ENCODE measurements at places on chromosomes 7 and 10.
A peak's percentile ranks its signal among the peaks of the same experiment; 100 is the strongest.

GRCh38 chr10:43863859-43864591 lies 215.3 kb upstream of the ZNF32 start:
- DNase-seq: peak; percentile 33

DNA sequence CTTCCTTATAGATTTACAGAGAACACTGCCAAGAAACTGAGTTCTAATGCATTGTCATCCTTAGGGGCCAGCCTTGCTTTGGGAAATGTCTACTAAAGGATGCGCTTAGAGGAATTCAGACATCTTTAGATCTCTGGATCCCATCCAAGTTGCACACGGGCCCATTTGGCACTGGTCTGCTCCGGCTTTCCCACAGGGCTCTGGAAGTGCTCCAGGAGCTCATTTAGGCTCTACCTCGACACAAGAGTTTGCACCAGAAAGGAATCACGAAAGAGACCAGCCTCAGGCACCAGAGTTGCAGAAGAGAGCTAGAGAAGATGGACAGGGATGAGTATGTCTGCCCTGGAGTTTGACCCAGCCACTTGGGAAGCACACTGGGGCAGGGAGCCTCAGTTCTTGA lies 150.1 kb upstream of the TMEM72 start:
- no peak for DNase-seq

GRCh38 chr7:98205162-98205845 lies 5.9 kb upstream of the BHLHA15 start:
- no peak for DNase-seq

GRCh38 chr10:28047061-28047460 lies 48.2 kb upstream of the ODAD2 start:
- DNase-seq: no peak

DNA sequence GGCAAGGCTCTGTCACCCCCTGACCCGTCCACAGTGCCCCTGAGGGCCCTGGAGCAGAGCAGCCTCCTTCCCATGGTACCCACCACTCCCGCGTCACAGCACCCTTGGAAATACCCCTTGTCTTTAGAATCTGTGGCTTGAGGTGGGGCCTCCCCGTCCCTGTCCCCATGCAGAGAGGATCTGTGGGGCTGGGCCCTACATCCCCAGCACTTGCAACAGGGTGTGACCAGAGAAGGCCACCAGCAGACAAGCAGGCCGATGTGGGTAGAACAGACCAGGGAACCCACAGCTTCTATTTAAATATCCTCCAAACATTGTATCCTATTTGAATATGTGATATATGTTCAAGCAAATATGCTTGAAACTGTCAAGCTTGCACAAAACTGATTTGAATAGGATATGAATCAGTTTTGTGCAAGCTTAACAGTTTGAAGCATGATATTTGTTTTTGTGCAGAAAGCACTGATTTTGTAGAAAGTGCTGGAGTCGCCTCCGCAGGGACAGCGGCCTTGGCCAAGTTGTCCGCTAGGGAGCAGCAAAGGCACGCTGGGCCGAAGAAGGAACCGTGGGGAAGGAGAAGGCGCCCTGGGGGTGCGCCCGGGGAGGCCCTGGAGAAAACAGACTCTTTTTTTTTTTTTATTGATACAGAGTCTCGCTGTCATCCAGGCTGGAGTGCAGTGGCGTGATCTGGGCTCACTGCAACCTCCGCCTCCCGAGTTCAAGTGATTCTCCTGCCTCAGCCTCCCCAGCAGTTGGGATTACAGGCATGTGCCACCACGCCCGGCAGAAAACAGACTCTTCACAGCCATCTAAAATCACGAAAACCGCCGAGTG lies 2.2 kb downstream of the CFAP46 start:
- DNase-seq: no peak

DNA sequence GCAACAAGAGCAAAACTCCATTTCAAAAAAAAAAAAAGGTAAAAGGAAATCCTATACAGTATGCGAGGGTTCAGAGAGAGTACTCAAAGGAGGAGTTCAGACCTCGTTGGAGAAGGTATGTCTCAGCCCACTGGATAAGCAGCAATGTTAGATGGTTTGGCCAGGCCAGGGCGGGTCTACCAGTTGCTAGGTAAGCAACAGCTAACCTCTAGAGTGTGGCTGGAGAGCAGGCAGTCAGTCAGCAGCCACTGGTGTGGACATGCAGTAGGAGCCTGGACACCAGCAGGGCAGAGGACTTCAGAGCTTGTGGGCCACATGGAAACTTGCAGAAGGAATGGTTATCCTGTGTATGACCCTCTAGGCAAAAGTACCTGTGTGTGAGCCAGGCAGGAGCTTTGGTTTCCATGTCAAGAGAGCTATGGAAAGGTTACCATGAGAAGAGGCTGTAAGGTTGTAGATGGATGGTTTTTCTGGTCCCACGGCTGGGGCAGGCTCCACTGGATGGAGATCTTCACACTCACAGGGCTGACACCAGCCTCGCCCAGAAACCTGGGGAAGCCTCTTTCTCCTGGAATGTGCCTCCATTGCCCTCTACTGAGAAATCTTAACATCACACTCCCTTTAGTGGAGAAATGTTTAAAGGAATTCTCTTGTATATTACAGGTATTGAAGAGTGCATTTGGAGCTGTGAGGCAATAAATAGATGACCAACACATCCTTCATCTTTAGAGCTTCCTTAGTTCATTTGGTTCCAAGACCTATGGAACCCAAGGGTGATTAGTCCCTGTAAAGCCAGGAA lies 63.6 kb downstream of the CCDC186 start:
- no peak for DNase-seq

DNA sequence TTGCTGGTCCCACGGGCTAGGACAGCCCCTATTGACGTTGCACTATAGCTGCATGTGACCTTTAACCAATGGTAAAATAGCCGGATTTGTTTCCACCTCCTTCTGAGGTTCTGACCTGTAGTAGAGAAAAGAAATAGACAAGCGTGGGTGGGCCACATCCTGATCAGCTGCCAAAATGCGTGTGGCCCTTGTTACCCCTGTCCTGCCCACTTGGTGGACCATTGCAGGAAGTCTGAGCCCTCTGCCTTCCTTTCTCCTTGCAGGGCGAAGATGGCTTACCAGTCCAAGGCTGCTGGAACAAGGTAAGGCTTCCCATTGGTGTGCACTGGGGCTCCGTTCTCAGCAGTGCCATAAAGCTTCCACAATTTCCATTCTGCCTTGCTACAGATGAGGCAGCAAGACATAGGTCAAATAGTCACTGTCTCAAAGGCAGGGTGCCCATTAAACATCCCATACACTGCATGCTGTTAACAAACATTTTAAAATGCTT lies 95.9 kb upstream of the MACROH2A2 start:
- no peak for DNase-seq

DNA sequence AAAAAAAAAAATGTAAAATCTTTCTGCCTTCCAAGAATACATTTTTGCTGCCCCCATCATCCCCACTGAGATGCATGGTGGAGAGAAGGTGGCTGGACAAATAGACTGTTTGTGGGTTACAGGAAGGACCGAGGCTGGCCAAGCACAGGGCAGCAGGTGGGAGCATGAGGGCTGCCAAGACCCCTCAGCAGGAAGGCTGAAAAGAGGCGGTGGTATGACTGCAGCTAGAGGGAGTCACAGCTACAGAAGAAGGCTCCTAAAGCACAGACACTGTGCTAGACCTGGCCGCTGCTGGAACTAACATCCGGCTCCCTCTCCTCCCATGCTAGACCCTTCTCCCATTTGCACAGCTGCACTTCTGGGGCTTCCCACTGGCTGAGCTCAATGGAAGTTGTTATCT lies 289.6 kb downstream of the TCERG1L start:
- no peak for DNase-seq
